ENCODE measurements at places on chromosomes 3 and 15.

- DNase-seq: no peak
Measured at GRCh38 chr15:26772154-26773066, at the start of gene GABRB3. Gene GABRB3, minus strand, starts transcription at chr15:26773066.

DNA sequence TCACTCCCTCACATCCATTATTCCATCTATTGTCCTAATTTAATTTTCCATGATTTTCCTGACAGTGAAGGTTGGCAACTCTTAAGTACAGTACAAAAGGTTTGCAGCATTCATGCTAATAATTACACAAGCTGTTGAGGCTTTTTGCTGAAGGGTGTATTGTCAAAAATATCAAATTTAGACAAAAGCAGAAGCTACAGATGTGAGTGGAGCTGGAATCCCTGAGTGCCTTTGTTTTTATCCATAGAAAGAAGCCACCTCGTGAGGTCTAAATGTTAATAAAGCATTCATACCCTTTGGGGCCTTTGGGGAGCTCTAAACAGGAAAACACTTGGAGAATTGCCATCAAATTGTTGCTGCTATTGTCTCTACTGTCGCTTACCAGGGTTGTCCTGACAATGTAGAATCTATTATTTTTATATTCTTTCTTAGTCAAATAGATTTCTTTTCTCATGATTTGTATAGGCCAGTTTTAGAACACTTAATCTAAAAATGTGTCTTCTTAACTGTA, 185.8 kb upstream of the ROBO1 start:
- no peak for DNase-seq

DNA sequence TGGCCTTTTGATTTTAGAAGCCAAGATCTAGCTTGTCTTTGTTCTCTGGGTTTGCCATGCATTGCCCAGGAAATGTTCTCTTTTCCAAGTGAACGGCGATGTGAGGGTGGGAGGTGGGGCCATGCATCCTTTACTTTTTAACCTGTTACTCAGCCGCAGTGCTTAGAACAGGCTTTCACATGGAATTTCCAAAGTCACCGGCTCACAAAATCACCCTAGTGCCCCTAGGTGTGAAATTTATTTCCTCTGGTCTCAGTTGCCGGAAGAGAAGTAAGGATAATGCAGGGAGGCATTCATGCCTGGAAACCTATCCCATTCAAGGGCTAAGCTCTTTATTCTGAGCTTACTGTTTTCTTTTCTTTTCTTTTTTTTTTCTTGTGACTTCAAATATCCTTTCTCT, 93.2 kb downstream of the CACNA2D3 start:
- no peak for DNase-seq

DNA sequence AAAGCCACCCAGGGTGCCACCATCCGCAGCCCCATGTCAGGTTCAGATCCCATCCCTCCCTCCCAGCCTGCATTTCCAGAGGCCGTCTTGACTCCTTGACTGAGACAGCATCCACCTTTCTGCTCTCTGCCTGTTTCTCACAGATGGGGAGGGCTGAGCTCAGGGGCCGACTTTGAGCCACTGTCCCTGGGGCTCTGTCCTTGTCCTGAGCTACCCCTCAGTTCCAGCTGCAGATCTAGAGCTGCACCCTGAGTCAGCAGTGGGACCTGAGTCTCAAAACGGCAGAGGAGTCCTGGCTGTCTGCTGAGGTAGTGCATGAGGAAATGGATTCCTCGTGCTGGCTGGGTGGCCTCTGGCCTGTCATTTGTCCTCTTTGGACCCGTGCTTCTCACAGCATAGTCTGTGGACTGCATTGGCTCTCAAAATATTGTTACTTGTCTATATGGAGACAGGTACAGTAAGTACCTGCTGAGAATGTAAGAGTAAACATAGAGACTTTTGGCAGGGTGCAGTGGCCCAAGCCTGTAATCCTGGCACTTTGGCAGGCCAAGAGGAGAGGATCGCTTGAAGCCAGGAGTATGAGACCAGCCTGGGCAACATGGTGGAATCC, 22.3 kb downstream of the RPLP1 start:
- DNase-seq: no peak

- no peak for DNase-seq
Measured at GRCh38 chr15:38054488-38054887, 120.0 kb downstream of the TMCO5A start.

DNA sequence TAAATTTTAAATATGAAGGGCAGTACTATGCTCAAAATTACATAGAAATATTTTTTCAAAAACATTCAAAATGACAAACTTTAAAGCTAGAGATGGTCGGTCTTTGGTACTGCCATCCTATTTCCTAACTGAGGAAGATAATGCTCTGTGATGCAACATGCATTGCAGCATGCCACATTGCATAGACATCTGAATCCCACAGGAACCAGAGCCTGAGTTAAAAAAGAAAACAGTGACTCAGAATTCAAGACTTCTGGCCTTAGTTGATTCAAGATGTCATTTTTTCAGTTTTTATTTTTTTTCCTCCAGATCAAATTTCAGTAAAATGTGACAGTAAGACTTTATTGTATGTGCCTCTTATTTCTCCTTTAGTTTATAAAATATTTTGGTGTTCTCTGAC, 33.1 kb downstream of the TP63 start:
- DNase-seq: no peak

DNA sequence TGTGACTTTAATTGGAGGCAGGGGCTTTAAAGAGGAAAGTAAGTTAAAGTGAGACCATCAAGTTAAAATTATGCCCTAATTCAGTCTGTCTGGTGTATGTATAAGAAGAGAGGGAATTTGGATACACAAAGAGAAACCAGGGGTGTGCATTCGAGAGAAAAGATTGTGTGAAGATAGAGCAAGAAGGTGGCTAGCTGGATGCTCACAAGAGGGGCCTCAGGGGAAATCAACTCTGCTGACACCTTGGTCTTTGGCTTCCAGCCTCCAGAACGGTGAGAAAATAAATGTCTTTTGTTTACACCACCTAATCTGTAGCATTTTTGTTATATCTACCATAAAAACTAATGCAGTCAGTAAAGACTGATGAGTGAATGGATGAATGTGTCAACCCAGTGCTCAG, 907.3 kb upstream of the CFAP20DC start:
- DNase-seq: no peak

DNA sequence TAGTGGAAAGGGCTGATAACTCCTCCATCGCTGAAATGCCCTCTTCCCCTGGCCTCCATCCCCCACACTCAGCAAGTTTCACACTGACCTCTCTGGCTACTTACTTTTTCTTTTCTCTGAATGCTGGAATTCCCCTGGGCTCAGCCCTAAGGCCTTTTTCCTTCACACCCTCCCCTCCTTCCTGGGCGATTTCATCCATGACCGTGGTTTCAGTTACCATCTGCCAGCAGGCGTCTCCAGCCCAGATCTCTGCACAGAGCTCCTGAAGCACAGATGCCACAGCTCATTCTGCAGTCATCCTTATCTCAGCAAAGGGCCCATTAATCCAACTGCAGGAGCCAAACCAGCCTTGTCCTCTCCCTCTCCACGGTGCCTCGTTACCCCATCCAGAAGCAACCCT, 114.0 kb downstream of the RFTN1 start:
- no peak for DNase-seq

DNA sequence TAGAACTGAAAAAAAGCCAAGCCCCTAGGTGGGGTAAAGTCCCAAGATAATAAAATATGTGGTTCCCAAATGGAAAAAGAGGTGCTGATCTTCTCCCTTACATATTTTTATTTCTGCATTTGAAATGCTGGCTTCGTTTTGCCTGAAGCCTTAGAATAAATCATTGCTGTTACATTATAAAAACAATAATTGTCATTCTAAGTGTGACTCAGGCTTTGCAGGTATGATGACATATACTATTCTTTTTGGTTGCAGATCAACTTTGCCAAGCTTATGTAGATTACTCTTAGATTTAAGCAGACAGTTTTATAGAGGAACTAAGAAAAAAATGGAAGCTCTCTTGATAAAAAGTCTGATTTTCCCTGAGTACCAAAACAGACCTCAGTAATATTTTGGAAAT, 7.5 kb downstream of the IDH3A start:
- no peak for DNase-seq

- DNase-seq: no peak
Measured at GRCh38 chr3:7000501-7000900, 139.6 kb downstream of the GRM7 start.

DNA sequence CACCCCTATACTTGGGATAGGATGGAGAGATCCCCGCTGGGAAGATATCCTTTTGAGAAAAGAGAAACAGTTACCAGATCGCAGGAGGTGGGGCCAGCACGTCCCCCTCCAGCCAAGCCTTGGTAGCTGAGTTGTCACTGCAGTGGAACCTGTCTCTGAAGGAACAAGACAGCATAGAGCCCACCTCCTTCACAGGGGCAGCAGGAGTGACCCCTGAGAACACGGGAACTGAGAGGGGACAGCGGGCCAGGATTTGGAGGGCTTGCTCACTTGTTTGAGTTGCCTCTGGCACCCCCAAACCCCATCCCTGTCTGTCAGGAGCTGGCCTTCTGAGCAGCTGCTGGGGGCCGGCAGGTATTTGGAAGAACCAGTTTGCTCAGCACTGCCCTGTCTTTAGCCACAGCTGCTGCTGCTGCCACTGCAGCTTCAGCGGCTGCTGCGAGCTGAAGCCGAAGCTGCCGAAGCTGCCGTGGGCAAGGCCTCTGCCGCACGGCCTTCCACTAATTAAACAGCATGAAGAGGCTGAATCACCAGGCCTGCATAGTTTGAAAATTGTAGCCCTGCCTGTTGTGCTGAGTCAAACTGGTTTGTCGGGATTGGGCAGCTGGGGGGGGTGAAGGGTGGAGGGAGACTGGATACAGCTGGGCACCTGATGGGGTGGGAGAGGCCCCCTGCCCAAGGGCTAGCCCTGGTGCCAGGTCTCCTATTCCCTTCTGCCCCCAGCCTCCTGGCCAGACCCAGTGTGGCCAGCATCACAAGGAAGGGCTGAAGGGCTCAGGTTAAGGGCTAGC, 4.0 kb downstream of the EPHB3 start:
- DNase-seq: no peak

DNA sequence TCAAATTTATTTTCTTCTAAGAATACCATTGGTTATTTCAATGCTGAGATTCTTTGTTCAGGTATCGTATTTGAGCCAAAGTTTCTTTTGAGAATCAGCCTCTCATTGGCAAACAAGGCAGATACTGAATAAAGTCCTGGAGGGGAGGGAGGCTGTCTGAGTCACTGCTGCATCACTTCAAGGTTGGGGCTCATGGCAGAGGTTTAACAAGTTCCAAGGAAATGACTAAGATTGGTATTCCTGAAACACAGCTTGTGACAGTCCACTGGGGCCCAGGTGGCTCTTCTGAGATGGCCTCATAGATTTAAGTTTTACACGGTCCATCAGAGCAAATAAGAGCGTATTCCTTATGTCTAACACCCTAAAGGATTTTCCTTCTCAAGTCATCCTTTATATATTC, 213.8 kb upstream of the STAC start:
- no peak for DNase-seq

DNA sequence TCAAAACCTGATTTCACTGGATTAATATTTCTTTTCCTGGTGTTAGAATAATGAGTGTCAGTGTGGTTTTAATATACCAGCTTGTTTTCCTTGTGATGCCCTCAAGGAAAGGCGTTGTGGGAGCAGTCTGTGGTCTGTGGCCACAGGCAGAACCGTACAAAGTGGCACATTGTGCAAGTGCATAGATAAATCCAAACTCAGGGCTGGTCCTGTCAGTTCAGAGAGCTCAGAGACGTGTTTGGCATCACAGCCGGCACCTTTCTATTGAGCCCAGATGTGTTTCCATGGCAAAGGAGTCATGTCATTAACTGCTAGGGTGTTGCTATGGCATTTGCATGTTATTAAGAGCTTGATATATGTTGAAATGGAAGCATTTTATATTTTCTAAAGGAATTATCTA, 289.9 kb upstream of the RASGRP1 start:
- DNase-seq: no peak

DNA sequence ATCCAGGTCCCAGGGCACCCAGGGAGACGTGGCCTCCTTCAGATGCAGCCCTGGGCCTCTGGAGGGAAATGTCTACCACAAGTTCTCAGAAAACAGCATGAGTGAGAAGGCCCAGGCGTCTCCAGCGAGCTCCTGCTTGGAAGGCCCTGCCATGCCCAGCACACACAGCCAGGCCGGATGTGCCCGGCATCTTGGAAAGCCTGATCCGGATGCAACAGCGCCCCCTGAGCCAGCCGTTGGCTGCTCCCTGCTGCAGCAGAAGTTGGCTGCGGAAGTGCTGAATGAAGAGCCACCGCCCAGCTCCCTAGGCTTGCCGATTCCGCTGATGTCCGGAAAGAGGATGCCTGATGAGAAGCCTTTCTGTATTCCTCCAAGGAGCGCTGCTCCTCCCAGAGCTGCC, 856 bp downstream of the NPAP1 start:
- DNase-seq: no peak

GRCh38 chr3:10338591-10339353, 17.9 kb upstream of the SEC13 start:
- no peak for DNase-seq

- DNase-seq: no peak
Measured at GRCh38 chr15:95141486-95141885, 910.1 kb downstream of the MCTP2 start.

DNA sequence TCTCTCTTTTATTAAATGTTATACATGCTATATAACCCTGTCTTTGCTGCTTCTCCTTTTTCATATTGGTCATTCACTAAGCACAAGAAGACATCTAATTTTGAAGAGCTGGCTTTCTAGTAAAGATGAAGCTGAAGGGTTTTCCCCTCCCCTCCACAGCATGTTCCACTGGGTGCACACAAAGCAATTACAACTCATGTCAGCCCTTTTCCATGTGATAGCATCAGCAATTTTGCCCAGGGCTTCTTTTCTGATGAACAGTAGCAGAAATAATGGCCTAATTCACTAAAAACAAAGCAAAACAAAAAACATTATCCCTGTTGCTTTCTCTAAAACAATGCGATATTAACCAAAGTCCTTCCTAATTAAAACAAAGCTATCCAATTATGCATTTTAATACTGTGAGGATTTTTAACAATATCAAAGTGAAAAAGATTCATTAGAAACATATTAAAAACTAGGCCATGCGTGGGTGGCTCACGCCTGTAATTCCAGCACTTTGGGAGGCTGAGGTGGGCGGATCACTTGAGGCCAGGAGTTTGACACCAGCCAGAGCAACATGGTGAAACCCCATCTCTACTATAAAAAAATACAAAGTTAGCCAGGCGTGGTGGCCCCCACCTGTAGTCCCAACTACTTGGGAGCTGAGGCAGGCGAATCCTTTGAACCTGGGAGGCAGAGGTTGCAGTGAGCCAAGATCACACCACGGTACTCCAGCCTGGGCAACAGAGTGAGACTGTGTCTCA, 12.2 kb upstream of the PIK3R4 start:
- DNase-seq: no peak

DNA sequence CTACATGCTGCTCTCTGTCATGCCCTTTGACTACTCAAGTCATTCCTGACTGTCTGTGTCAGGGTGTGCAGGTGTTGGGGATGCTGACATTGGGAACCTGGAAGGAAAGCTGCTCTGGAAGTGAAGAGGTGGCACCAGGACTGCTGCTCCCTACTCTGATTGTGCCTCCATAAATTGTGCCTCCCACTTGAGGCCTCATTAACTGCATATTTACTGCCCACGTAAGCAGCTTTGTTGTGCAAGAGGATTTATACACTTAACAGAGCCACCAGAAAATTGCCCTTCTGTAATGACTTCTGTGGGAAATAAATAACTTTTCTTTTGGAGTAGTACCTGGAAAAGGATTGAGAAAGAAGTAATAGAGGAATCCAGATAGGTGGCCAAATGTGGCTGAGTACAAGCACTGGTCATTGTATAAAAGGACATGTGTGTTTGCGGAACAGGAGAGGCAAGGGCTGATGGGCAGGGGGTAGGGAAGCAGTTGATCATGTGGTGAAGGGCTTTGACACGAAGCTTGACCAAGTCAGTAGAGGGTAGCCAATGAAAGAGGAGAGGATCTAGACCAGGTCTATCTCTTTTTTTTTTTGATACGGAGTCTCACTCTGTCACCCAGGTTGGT, 24.8 kb downstream of the IL20RB start:
- DNase-seq: no peak

GRCh38 chr3:81554388-81554787, 207.1 kb downstream of the GBE1 start:
- DNase-seq: no peak

All from stimulated activated CD4-positive, alpha-beta T cell treated with anti-CD3 and anti-CD28 coated beads, Interleukin-1b, Interleukin-23, amount 100 ng/mL, for 24 hours (primary cell).